GM03348 (cell line): ENCODE measurements at places on chromosomes 4 and X.

DNA sequence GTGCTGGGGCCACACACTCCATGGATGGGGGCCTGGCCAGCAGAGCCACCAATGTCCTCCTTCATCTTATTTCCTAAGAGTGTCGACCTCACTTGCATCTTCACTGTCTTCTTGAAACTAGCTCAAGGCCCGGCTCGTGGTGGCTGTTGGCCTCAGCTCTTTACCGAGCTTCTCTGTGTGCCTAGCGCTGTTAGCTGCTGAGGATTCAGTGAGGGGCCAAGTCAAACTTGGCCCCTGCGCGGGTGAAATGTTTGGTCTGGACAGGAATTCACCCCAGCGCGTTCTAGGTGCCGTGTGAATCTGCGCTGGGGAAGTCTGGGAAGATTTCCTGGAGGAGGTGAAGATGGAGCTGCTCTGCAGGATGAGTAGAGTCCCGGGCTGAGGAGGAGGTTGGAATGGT lies 8.5 kb downstream of the SORCS2 start:
- DNase-seq = no peak

DNA sequence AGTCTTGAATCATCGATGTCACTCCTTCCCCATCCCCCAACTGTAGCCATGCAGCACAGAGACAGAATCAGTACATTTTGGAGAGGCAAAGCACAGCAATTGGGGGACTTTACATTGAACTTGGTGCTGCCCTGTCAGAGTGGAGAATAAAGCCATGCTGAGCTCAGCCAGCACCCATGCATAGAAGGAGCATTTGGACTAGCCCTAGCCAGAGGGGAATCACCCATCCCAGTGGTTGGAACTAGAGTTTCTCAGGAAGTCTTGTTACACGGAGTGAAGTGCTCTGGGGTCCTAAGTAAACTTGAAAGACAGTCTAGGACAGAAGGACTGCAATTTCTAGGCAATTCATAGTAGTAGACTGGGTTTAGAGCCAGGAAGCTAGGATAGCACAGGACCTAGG lies 49.6 kb downstream of the STPG2 start:
- no peak for DNase-seq

GRCh38 chr4:53122280-53123116 lies 243.4 kb downstream of the SCFD2 start:
- DNase-seq = no peak

DNA sequence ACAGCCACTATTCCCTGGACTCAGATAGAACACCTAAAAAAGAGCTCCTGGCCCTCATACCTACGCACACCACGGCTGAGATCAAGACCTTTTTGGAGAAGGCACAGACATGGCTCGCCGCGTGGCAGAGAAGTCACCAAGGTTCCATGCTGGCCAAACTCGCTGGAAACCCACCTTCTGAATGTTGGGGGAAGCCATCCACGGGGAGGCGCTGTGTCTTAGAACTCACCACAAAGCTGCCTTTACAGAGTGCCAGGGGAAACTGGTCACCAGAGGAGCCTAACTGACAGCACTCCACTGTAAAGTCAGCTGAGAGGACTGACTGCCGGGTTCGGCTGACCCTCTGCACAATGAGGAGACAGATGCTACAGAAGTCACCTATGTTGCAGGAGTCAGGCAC lies 97.9 kb downstream of the NEUROG2 start:
- no peak for DNase-seq

DNA sequence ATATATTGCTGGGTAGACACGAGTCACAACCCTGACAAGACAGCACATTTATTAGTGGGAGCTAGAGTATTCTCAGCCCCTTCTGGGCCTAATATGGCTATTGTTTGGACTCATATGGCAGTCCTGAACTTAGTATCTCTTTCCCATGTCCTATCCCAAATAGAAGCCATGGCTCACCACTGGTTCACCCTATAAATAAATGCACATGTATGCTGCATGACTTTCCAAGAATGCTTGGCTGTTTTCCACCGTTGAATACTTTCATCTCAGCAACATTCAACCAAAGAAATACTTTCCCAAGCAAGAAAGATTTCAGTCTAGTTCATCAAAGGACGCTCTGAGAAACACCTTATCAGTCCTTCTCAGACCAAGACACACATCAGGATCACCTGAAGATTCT lies 36.7 kb downstream of the SMPX start:
- DNase-seq = no peak

DNA sequence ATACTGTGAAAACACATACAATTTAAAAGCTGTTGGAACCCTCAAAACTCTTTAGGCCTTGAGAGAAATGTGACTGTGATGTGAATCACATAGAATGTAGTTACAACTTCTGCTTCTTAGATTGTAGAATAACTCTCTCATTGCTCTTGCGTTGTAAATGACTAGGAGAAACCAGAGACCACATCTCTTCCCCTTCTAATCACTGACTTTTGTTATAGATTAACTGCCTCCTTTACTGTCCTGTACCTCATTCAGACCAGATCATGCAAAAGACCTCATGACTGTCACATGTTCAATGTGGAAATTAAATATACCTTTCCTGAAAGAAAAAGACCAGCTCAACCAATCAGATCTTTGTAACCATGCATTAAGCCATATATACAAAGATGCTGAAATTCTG lies 43.2 kb upstream of the NEIL3 start:
- DNase-seq = no peak

GRCh38 chrX:13570261-13570605 lies 832 bp downstream of the EGFL6 start:
- DNase-seq = no peak
